Hematopoietic multipotent progenitor cell treated with erythropoietin and hydrocortisone succinate and interleukin-3 and kit ligand, for 6 days (in vitro differentiated cells): ENCODE measurements at places on chromosomes 7 and 10.

GRCh38 chr7:28853150-28853549, 105.0 kb downstream of the TRIL start:
- DNase-seq, result peak; percentile 8

GRCh38 chr7:133355325-133355708, 102.4 kb downstream of the EXOC4 start:
- peak; percentile 4 for DNase-seq

- DNase-seq, result no peak
These were observed 404.5 kb upstream of the ANKRD30A start for GRCh38 chr10:36720895-36721294.

GRCh38 chr10:103609231-103610082, 116.0 kb downstream of the NEURL1 start:
- no peak for DNase-seq

DNA sequence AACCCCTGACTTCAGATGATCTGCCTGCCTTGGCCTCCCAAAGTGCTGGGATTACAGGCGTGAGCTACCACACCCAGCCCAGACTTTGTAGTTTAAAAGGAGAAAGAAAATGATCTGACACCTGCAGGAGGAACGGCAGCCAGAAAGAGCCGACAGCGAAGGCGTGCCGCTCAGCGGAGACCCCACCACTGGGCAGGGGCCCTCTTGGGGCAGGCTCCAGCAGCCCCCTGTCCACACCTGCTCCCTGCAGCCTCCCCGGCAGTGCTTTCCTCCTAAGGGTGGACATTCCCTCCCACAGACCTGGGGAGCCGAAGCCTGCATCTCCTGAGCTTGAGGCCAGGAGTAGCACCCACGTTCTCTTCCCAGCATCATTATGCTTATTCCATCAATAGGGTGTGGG, 19.2 kb upstream of the CNPY1 start:
- DNase-seq, result no peak

GRCh38 chr7:114150689-114151088, 231.9 kb upstream of the PPP1R3A start:
- DNase-seq, result no peak

GRCh38 chr10:102117391-102118159, 2.6 kb downstream of the LDB1 start:
- DNase-seq, result peak; percentile 97

- DNase-seq, result no peak
These were observed 280.1 kb downstream of the GATA3 start for GRCh38 chr10:8334631-8335030.

DNA sequence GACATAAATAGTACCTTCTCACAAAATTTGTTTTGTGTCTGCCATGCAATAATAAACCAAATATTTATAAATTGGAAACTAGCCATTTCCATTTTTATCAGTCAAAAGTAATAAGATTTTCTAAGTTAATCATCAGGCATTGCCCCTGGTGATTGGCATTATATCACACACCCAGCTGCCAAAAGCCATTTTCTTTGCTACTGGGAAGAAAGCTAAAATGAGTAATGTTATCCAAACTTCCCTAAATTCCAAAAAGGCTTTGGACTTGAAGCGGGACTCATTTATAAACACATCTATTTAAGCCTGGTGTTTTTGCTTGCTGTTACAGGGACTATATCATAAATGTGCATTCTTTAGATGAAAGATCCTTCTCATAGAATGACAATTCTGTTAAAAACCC, 86.0 kb downstream of the AKR1D1 start:
- DNase-seq, result no peak

GRCh38 chr7:112987171-112987570, 99.5 kb downstream of the GPR85 start:
- no peak for DNase-seq

- DNase-seq, result peak; percentile 8
These were observed 134.6 kb upstream of the TCF7L2 start for GRCh38 chr10:112815269-112816032.

DNA sequence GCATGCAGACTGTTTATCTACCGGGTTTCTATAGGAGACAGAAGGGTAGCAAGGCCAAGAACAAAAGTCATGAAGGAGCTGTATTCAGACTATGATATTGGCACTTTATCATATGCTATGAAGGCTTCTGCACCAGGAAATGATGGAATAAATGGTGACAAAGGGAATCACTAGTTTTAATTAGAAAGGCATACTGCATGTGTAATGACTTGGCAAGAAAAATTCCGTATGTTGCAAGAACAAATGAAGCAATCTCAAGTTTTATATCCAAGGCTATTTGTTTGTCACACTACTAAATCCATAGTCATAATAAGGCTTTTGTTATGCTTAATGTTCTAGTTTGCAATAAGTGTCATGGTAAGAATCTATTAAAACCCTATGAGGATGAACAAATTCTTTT, 230.9 kb downstream of the ZEB1 start:
- no peak for DNase-seq

GRCh38 chr10:73244866-73245477, 2.1 kb downstream of the DNAJC9 start:
- DNase-seq, result peak; percentile 97

GRCh38 chr7:81040496-81040895, 121.6 kb upstream of the SEMA3C start:
- no peak for DNase-seq

DNA sequence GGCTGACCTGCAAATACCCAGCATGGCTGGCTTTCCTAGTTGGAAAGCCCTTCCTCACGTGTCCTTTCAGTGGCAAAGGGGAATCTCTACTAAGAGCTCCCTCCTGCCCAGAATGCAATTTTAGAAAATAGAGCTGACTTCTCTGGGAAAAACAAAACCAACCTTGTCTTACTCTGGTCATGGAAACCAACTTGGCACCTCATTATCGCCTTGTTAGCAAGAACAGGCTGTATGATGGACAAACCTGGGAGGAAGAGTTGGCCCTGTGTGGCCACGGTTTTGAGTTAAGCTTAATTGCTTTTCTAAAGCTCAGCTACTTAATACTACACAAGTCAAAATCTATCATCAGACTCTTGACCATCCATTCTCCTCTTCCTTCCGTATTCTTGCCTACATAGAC, 94.1 kb upstream of the PDCD4 start:
- DNase-seq, result no peak

- no peak for DNase-seq
These were observed 30.3 kb upstream of the SLC39A12 start for GRCh38 chr10:17921378-17921777.

GRCh38 chr7:327233-327931, 37.4 kb downstream of the FOXL3 start:
- DNase-seq, result no peak

GRCh38 chr7:37999673-38000072, 79.2 kb downstream of the EPDR1 start:
- no peak for DNase-seq

DNA sequence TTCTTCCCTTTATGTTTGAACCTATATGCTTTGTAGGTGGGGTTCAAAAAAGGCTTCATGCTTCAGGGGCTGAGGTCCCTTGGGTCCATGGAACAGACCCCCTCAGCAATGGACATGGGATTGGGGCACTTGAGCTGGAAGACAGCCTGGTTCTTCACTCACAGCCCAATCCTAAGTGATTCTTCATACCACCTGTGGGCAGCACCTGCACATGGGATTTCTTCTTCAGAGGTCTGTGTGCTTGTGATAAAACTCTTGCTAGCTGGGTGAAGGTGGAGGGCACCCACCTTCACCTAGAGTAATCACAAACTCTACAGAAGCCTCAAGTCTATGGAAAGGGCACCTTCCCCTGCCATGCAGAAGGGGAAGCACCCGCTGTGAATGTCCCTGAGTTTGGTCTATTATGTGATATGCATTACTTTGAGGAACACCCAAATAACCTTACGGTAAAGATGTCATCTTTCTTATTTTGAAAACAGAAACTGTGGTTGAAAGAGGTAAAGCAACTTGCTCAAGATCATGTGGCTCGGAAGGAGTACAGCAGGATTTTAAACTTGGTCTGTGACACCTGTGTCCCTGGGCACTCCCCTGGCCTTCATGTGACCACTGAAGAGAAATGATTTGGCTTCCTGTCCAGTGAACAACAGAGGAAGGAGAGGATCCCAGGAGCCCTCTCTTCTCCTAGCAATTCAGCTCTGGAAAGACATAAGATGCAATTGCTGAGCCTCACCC, 469.5 kb upstream of the ZMIZ1 start:
- no peak for DNase-seq

GRCh38 chr10:98141484-98142073, 7.1 kb downstream of the R3HCC1L start:
- peak; percentile 9 for DNase-seq

DNA sequence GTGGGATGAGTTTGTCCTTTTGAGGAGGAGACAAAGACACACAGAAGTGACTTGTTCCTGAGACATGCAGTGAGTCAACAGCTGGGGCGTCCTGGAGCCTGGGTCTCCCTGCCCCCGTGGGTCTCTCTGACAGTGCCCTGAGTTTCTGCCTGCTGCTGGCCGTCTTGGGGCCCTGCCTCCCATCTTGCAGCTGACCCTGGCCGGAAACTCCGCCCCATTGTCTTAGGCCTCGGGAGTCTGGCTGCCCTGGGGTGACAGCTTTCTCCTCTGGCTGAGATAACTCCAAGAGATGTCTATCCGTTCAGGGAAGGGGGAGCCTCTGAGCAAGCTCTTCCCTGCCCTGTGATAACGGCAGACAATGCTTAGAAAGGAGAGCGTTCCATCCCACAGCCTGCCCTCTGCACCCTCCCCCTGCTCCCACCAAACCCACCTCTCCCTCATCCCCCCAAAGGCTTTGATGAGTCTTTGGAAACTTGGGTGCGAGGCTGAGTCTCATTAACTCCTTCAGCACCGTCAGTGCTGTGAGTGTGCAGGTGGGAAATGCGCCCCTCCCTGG, 69.5 kb upstream of the PODXL start:
- no peak for DNase-seq

GRCh38 chr10:54009672-54010071, 791.4 kb downstream of the PCDH15 start:
- no peak for DNase-seq

- peak; percentile 69 for DNase-seq
These were observed 23.6 kb downstream of the PIP4K2A start for GRCh38 chr10:22690614-22691431.

GRCh38 chr10:25103703-25104102, 71.1 kb upstream of the GPR158 start:
- DNase-seq, result no peak

GRCh38 chr10:57972783-57973182, 294.9 kb downstream of the IPMK start:
- DNase-seq, result no peak

GRCh38 chr10:129654461-129654860, 187.4 kb downstream of the MGMT start:
- no peak for DNase-seq

DNA sequence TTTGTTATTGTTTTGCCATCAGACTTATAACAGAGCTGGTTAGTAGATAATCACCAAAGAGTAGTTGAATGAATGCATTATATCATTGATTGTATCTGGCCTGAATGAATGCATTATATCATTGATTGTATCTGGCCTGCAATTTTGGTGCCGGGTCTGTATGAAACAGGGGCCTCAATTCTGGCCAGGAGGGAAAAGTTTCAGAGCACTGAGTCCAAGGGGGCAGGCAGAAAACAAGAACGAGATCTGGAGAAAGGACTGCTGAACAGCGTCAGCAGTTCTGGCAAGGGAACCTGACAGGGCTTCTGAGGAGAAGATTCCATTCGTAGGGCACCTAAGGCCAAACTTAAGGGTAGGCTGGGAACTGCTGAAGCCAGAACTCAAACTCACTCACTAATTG, 128.0 kb downstream of the SEMA3C start:
- no peak for DNase-seq

DNA sequence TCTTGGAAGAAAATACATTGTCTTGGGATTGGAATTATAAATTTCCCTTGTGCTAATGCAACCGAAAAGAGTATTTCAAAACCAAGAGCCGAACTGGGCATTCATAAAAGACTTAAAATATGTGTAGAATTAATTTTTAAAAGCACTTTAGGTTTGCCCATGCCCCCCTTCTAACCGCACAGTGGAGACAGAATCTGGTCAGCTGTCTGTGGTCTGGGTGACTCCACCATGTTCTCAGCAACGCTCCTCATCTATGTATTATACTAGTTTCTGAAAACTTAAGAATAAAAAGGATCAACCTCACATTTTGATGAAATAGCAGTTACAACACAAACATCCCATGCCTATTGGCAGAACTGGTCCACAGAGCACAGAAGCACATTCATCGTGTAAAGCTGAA, 192.6 kb upstream of the C7orf33 start:
- DNase-seq, result no peak

DNA sequence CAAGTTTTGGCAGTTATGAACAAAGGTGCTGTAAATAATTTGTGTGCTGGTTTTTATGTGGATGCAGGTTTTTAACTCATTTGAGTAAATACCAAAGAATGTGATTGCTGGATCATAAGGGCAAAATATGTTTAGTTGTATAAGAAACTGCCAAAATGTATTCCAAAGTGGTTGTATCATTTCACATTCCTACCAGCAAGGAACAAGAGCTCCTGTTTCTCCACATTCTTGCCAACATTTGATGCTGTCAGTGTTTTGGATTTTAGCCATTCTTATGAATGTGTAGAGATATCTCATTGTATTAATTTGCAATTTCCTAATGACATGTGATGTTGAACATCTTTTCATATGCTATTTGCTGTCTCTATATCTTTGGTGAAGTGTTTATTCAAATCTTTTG, 207.3 kb upstream of the LRGUK start:
- DNase-seq, result no peak
